ENCODE measurements at places on chromosomes 7 and 10.

- no peak for DNase-seq
Measured at GRCh38 chr10:14024329-14025202, 306.2 kb downstream of the FRMD4A start.

DNA sequence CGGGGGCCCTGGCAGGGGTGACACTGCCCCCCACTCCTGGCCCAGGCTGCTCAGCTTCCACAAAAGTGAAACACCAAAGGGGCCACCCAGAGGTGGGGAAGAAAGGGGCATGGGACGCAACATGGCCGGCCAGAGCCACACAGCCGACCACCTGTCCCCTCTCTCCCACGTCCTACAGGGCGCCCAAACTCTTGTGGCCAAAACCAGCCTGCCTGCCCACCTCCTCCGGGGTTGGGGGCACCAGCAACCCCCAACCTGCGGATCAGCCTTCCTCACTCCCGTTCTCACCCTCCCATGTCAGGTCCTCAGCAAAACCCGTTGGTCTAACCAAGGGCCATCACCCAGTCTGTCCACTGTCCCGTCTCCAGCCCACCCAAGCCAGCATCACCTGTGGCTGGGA is 79.5 kb upstream of the DNAAF5 start:
- DNase-seq = no peak

GRCh38 chr7:96747418-96747940 is 37.8 kb upstream of the SEM1 start:
- DNase-seq = no peak

GRCh38 chr10:62163024-62163423 is 105.6 kb downstream of the RTKN2 start:
- no peak for DNase-seq

DNA sequence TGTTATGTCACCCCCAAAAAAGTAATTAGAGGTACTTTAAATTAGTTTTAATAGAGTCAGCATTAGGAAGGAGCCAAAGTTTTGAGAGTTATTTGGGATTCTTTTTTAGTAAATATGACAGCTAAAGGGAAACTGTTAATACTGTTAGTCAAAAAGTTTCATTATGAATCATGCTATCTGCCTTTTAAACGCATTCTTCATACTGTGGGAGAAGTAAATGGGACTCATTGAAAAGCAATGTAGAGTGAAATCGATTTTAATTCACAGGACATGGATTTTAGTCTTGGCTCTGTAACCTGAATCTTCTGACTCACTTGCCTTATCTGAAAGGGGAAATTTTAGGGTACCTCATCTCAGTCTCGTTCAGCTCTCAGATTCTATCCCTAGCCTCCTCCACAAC is 105.1 kb downstream of the AASS start:
- no peak for DNase-seq

GRCh38 chr10:84179059-84179710 is 5.6 kb downstream of the GPR15LG start:
- no peak for DNase-seq

Data from stimulated activated CD4-positive, alpha-beta T cell treated with anti-CD3 and anti-CD28 coated beads, TNF-alpha, amount 100 ng/mL, for 24 hours (primary cell).